Activated CD8-positive, alpha-beta memory T cell treated with anti-CD3 and anti-CD28 coated beads for 48 hours (primary cell): ENCODE measurements at places on chromosomes 1 and 21.

GRCh38 chr1:214550013-214550856 is 1.2 kb downstream of the PTPN14 start:
- no peak for DNase-seq

DNA sequence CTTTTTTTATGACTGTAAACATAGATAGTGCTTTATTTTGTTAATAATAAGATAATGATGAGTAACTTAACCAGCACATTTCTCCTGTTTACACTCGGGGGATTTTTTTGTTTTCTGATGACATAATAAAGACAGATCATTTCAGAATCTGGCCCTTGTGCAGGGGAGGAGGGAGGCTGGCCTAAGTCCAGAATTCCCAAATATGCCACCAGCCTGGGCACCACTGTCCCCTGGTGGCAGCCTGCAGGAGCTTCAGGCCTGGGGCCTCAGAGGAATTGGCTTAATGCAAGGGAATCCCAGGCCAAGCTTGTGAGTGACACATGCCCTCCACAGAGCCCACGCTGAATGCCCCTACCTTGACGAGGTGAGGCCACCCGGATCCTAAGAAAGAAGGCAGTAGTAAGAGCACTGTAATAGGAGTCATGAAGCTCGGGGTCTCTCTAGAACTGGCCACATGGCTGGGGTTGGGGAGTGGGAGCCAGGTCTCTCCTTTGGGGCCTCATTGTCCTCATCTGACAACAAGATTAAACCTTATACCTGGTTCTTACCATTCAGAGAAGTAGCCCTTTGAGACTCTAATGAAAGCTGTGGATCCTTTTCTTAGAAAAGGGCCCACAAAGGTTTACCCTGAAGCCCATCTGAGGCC is 24.1 kb downstream of the ETNK2 start:
- no peak for DNase-seq

DNA sequence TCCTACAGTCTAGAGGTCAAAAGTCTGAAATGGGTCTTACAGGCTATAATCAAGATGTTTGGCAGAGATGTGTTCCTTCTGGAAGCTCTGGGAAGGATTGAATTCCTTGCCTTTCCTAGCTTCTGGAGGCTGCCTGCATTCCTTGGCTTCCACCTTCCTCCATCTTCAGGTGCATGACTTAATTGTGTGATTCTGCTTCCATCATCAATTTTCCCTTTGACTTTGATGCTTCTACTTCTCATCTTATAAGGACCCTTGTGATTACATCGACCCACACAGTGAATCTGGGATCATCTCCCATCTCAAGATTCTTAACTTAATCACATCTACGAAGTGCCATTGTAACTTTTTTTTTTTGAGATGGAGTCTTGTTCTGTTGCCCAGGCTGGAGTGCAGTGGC is 111.4 kb downstream of the UCK2 start:
- no peak for DNase-seq

GRCh38 chr1:88029142-88029541 is 654.9 kb upstream of the PKN2 start:
- DNase-seq = no peak

- DNase-seq = no peak
Observed at GRCh38 chr1:112877750-112878149, 78.2 kb downstream of the SLC16A1 start.

GRCh38 chr1:93471911-93472310 is 24.0 kb downstream of the FNBP1L start:
- no peak for DNase-seq

- no peak for DNase-seq
Observed at GRCh38 chr21:46153247-46154154, 1.9 kb downstream of the FTCD start.

- DNase-seq = no peak
Observed at GRCh38 chr1:41366455-41367287, 5.4 kb downstream of the FOXO6 start.

- DNase-seq = no peak
Observed at GRCh38 chr1:226223786-226224244, 351 bp downstream of the MIXL1 start.

GRCh38 chr1:227793079-227793947 is 22.2 kb upstream of the PRSS38 start:
- no peak for DNase-seq

DNA sequence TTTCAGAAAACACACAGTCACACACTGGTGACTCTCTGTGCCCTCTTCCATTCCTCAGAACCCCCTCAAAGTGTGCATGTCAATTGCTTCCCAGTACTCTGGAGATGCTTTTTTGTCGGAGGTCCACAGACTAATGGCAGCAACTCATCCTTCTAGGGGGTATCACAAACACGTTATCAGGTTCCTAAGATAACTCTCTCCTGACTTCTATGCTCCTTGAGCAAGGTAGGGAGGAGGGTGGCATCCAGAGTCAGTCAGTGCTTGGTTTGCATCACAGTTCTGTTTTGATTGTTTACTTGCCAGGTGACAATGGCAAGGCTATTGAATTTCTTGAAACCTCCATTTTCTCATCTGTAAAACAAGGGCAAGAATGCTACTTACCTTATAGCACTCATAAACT is 39.4 kb upstream of the DYNLT5 start:
- no peak for DNase-seq

GRCh38 chr1:241730031-241730430 is 78.0 kb downstream of the WDR64 start:
- DNase-seq = no peak

- no peak for DNase-seq
Observed at GRCh38 chr1:110084227-110085078, 14.0 kb upstream of the ALX3 start.

DNA sequence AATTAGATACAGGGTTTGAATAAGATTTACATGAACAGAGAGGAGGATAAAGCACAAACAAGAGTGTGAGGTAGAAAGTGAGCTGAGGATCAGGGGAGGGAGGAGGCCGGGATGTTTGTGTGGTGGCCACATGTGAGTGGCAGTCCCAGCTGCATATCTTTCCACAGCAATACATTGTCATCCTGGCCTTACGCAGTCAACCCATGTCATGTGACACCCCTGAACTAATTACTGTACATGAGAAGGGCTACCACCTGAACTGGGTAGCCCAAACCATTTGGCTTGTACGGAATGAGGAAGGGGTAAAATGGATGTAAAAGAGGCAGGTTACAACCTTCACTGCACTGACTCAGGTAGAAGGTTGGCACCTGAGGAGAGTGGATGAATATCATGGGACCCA is 4.2 kb downstream of the SLAMF7 start:
- DNase-seq = no peak

DNA sequence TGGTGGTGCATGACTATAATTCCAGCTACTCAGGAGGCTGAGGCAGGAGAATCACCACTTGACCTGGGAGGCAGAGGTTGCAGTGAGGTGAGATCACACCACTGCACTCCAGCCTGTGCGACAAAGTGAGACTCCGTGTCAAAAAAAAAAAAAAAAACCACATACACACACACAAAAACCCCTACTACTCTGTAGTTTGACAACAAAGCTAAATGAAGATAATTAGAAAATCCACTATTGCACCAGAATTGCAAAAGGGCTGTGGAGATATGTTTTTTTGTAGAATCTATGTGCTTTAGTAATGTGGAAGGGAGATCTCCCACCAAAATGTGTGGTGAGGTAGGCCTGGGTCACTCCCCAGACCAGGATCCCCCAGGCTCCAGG is 32.2 kb upstream of the KHDRBS1 start:
- DNase-seq = no peak

GRCh38 chr1:178752891-178753290 is 27.8 kb downstream of the RALGPS2 start:
- no peak for DNase-seq

DNA sequence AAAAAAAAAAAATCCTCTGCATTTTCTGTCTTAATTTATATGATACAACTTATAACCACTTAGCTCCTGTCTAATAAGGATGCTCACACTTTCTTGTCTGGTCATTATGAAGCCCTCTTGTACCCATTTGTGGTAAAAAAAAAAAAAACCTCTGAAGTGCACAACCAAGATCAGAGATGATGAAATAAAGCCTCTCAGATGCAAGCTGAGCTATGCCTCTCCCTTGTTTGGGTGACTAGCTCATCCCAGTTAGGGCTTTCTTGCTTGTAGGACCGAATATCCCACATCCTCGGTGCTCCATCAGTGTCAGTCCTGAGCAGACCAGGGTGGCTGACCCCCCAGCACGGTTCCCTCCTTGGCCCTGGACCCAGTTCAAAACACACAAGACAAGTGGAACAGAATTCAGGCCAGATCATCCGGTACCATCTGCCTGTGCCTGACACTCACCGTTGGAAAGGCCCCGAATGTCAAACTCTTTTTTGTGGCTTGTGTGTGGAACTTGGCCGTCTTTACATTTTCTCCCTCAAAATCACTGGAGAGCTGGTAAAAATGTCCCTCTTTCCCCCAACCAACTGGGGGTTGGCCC is 6.3 kb upstream of the SELENON start:
- DNase-seq = no peak

GRCh38 chr1:211352985-211353515 is 26.4 kb downstream of the TRAF5 start:
- no peak for DNase-seq

- no peak for DNase-seq
Observed at GRCh38 chr1:151164732-151165280, 896 bp downstream of the LYSMD1 start.

DNA sequence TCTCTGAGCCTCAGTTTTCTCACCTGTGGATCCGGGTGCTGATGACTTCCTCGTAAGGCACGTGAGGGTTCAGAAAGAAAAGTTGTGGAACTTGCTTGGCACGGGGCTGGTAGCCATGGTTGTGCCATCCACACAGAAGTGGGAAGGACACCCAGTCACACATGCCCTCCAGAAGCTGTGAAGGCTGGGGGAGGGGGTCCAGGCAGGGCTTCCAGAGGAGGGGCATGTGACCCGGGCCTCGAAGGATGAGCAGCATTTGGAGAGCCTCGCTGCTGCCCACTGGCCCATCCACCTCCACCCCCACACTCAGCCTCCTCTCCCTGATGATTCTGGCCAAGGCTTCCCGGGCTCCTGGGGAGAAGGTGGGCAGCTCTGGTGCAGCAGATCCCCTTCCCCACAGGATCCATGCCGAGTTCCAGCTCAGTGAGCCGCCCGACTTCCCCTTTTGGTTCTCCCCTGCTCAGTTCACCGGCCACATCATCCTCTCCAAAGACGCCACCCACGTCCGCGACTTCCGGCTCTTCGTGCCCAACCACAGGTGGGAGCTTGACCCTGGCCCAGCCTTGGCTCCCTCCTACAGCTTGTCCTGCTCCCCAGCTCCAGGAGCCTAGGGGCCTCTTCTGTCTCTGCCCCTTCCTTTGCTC is 9.4 kb downstream of the SELENON start:
- no peak for DNase-seq

- no peak for DNase-seq
Observed at GRCh38 chr21:44444286-44444931, 10.9 kb upstream of the LRRC3 start.

DNA sequence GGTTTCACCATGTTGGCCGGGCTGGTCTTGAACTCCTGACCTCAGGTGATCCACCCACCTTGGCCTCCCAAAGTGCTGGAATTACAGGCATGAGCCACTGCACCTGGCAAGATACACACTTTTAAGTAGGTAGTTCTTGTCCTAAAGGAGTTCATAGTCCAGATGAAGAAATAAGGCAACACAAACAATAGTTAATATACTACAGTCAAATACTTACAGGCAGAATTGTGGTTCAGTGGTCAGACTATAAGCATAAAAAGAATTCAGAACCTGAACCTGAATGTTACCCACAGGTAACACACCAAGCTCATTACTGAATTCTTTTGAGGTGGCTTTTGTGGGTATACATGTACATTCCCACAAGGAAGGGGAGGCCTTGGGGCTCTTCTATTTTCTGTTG is 1.8 kb downstream of the SDHB start:
- DNase-seq = no peak

DNA sequence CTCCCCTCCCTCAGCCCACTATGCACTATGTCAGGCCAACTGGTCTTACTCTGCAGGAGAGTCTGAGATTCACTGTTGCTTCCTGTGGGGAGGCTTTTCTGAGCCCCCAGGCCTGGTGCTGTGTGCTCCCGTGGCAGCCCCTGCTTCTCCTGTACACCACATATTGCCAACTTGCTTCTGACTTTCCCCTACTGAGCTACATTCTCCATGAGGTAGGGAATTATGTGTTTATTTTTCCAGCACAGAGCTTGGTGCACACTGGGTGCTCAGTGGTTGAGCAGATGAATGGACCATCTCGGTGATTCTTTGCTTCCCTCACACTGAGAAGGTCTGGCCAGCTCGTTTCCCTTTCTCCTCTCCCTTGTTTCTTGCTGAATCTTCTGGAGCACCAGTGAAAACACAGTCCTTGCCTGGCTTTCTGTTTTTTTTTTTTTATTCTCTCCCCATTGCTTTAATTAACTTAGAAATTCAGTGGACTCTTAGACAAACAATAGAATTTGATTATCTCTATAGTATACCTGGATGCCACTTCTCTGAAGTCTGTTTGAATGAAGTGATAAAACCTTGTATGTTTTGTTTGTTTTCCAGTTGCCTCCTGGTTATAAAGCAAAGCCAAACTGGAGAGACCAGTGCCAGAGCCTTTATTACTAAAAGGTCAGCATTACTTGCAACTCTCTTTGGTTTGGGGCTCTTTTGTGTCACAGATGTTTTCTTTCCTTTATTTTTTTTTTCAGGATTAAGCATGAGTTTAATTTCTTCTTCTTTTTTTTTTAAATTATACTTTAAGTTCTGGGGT is 50.3 kb upstream of the CNIH3 start:
- no peak for DNase-seq

GRCh38 chr1:17669305-17669704 is 85.8 kb upstream of the ACTL8 start:
- DNase-seq = no peak

- DNase-seq = no peak
Observed at GRCh38 chr1:22184892-22185612, 42.2 kb upstream of the WNT4 start.

GRCh38 chr1:89927478-89927877 is 67.4 kb upstream of the ZNF326 start:
- DNase-seq = no peak

DNA sequence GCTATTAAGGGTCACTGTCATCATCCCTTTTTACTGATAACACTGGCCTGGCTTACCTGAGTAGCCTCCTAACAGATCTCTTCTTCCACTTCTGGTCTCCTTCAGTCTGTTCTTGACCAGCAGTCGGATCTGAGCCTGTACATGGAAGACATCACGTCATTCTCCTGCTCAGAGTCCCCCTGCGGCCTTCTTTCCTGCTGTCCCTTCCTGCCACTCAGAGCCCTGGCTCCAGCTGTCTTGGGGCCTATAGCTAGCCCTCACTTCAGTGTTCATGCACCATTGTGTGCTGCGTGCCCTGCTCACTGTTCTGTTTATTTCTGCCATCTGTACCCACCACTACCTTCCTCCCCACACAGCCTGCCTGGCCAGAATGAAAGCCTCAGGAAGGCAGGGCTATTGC is 8.4 kb downstream of the ADARB1 start:
- no peak for DNase-seq

GRCh38 chr1:41464885-41465284 is 19.6 kb downstream of the EDN2 start:
- no peak for DNase-seq
